ENCODE measurements at places on chromosomes 1 and 21.

- DNase-seq, result no peak
Measured at GRCh38 chr1:26046246-26047095, 553 bp upstream of the SLC30A2 start.

- DNase-seq, result no peak
Measured at GRCh38 chr1:173937062-173937461, 19.9 kb upstream of the SERPINC1 start.

- no peak for DNase-seq
Measured at GRCh38 chr1:72397786-72398185, 115.4 kb upstream of the NEGR1 start.

- DNase-seq, result no peak
Measured at GRCh38 chr1:152901631-152902030, 6.7 kb upstream of the IVL start.

- no peak for DNase-seq
Measured at GRCh38 chr1:109091839-109092193, 1.3 kb downstream of the TMEM167B start.

- no peak for DNase-seq
Measured at GRCh38 chr1:7235871-7236517, 450.7 kb downstream of the CAMTA1 start.
